Heart left ventricle (tissue), 16 donors: ENCODE measurements at places on chromosomes 2 and 18. TPM values are rescaled to one million over a fixed set of nuclear protein-coding genes. Genes with fewer than 3 reads are reported as not detected.

- DNase-seq, result no peak
These were observed 8.8 kb upstream of the GBX2 start for GRCh38 chr2:236176951-236177350.

FOXD4L1 gene
- 0.10 TPM for polyA plus RNA-seq

DNA sequence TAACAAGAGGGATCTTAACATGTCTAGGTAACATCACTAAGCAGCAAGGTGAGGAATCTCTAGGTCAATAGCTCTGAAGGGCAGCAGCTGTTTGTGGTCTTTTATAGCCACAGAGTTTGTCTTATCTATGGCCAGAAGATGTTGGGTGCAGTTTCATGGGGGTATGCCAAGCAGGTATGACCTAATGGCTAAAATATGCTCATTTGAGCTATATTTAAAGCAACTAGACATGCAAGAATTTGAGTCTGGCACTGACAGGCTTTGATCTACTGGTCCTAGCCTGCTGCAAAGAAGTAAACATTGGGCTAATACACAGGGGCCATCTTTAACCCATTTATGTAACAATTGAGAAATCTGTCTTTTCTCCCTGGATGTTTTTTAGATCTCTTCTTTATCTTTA lies 13.9 kb upstream of the UGP2 start:
- DNase-seq, result no peak

- no peak for DNase-seq
These were observed 131.3 kb upstream of the UNC80 start for GRCh38 chr2:209640358-209640757.

DNA sequence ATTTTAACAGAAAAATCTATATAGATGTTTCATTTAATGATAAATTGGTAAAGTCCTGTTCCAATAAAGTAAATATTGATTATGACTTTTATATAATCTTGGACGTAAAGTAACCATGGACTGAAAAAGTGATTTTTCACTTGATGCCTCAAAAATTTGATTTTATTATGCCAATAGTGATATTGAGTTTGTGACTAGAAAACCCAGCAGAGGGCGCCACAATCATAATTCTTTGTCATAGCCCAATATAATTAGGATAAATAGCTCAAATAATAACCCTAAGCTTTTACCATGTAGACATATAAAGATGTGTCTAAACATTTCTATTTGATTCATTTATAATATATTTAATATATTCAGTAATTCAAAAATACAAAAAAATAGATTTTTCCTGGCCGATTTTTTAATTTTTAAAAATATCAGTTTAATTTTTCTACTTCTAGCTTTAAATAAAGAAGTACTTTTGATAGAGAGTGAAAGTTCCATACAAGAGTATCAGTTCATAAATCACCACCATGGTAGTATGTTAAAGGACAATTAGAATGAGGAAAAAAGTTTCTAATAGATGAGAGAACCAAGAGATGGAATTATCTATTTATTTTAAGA lies 30.7 kb downstream of the CAMKMT start:
- DNase-seq, result peak; percentile 40
